ENCODE measurements at places on chromosomes 3 and 15.

DNA sequence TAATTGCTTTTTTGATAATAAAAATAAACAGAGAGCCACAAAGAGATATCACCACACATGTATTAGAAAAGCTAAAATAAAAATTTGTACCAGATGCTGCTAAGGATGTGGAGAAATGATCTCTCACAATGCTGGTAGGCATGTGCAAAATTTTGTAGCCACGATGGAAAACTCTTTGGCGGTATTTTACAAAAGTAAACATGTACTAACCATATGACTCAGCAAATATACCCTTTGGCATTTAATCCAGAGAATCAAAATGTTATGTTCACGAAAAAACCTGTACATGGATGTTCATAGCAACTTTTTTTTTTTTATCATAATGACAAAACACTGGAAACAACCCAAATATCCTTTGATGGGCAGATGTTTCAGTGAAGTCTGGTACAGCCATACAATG lies 261.2 kb downstream of the LPP start:
- no peak for DNase-seq

GRCh38 chr15:89936786-89937265 lies 24.1 kb upstream of the ARPIN start:
- DNase-seq: no peak

DNA sequence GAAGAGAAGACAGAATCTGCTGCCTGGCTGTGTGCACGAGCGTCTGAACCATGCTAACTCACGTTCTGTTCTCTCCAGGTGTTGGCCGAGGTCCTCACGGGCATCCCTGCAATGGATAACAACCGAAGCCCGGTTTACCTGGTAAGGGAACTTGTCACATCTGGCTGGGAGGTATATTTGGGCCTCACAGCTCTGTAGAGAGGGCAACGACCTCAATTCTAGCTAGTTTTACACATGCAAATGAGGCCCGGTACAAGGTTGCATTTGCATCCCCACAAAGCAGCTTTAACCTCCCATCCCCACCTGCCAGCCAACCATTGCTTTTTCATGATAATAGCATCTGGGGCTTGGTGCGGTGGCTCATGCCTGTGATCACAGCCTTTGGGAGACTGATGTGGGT lies 22.0 kb upstream of the TATDN2 start:
- DNase-seq: no peak

GRCh38 chr15:91021516-91022074 lies 799 bp downstream of the VPS33B start:
- no peak for DNase-seq

GRCh38 chr3:150083655-150084042 lies 113.0 kb upstream of the PFN2 start:
- DNase-seq: no peak

DNA sequence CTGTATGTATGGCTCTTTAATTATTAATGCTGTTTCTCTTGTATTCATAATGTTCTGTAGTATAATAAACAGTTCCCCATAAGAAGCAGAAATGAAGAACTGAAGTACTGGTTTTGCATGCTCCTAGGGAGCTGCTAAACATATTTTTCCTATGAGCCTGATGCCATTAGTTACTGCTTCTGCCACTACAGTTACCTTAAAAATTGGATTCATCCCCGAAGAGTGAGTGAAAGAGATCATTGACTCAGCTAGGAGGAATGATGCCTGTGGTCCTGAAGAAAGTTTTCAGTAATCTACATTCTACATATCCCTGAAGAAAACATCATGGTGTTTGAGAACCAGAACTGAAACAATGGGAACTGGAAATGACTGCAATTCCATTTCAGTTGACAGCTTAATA lies 37.1 kb upstream of the ST3GAL6 start:
- DNase-seq: no peak

GRCh38 chr3:112463250-112463649 lies 36.0 kb downstream of the BTLA start:
- no peak for DNase-seq

- no peak for DNase-seq
These were observed 107.9 kb upstream of the GALNT15 start for GRCh38 chr3:16066545-16066944.

DNA sequence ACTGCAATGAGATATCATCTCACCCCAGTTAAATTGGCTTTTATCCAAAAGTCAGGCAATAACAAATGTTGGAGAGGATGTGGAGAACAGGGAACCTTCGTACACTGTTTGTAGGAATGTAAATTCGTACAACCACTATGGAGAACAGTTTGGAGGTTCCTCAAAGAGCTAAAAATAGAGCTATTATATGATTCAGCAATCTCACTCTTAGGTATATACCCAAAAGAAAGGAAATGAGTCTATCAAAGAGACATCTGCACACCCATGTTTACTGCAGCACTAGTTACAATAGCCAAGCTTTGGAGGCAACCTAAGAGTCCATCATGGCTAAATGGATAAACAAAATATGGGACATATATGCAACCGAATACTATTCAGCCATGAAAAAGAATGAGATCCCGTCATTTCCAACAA lies 68.0 kb upstream of the HES1 start:
- no peak for DNase-seq

DNA sequence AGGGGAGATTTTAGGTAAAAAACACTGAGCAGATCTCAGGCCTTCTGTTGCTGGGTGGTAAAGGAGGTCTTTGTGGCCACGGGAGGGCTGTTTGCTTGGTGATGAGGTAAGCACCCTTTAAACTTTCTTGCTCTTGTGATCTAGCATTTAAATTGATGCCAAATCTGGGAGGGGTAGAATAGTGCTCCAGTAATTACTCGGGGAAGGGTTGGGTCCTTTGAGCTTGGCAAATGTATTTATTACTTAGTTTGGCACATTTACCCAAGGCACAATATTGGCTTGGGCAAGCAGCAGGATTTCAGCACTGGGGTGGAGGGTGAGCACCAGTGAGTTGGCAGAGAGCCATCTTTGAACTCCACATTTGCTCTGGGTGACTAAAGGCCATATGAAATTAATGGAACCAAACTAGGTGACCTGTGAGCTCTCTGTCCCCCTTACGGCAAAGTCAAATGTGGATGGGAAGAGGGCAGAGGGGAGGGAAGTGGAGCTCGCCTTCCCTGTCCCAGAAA lies 185.9 kb upstream of the ONECUT1 start:
- DNase-seq: no peak

DNA sequence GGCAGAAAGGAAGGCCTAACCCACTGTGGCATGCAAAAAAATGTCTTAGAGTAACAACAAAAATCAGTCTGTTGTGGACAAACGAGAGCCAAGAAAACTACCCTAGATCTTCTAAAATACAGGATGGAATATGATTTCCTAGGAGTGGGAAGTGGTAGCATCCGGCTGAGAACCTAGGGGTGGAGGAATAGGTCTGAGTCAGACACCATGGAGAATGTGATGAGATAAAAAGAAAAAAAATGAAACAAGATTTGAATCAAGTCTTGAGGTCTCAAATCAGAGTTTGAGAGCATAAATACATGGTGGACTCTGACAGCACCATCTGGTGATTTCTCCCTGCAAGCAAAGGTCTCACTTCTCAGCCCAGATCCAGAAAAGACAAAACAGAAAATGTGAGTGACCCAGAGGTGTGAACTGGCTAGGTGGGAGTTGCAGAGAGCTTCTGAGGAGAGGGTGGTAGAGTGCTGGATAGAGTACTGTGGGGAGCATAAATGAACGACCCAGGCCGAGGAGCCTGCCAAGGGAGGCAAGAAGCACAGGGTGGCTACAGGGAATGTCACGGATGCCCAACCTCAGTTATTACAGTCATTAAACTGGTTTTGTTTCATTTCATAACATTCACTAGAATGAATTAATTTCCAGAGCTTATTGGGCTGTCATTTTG lies 27.6 kb upstream of the VEPH1 start:
- no peak for DNase-seq

DNA sequence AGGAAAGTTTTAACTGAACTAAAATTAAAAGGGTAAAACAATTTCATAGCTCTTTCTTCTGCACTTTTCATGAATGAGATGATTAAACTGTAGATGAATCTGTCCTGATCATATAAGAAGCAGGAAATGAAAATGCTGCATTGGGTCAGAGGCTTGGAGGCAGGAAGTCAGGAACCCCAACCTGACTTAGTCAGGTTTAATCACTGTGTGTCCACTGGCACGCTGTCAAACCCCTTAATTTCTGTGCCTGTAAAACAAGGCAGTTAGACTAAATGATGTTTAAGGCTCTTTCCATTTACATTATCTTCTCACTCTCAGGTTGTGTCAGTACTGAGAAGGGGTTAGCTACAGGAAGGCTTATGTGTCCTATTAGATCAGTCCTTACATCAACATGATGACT lies 193.3 kb upstream of the TTC14 start:
- DNase-seq: no peak

DNA sequence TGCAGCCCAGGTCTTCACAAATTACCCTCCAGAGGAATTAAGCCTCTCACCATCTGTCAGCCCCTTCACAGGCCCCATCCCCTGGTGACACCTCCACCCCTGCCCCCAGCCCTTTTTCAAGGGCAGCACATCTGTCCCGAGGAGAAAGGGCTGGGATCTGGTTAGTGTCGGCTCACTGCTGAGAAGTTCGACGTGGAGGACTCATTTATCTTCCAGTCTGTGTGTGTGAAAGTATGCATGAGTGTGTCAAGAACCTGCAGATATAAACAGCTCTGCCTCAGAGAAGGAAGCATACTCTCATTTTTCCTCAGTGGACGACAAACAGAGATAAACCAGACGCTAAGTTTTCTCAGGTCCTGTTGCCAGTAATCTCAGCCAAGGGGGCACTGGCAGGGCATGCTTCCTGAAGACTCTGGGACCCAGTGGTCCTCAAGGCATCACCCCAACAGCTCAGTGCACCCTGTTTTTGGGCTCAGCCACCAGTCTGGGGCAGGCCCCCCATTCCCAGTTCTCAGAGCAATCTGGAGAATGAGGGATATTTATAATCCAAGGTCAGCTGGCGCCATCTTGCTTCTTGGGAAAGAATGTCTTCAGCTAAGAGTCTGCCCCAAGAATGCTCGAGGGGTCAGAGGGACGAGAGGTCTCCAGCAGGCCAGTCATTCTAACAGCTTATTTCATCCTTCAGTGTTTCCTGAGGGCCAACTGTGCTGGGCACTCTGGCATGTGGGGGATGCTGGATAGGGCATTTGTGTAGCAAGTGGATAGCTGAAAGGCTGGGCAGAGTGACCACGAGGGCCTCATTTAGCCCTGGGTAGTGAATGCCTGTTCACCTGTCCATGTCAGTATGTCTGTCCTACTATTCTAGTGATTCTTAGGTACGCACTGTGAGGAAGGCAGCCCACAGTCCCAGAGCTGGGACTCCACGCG lies 73.6 kb downstream of the ADCY5 start:
- DNase-seq: no peak

- no peak for DNase-seq
These were observed 13.3 kb upstream of the MINAR1 start for GRCh38 chr15:79418693-79419279.

Data from inflammatory macrophage treated with lipopolysaccharide for 4 hours (primary cell).